ENCODE measurements at places on chromosomes 2 and 18.

DNA sequence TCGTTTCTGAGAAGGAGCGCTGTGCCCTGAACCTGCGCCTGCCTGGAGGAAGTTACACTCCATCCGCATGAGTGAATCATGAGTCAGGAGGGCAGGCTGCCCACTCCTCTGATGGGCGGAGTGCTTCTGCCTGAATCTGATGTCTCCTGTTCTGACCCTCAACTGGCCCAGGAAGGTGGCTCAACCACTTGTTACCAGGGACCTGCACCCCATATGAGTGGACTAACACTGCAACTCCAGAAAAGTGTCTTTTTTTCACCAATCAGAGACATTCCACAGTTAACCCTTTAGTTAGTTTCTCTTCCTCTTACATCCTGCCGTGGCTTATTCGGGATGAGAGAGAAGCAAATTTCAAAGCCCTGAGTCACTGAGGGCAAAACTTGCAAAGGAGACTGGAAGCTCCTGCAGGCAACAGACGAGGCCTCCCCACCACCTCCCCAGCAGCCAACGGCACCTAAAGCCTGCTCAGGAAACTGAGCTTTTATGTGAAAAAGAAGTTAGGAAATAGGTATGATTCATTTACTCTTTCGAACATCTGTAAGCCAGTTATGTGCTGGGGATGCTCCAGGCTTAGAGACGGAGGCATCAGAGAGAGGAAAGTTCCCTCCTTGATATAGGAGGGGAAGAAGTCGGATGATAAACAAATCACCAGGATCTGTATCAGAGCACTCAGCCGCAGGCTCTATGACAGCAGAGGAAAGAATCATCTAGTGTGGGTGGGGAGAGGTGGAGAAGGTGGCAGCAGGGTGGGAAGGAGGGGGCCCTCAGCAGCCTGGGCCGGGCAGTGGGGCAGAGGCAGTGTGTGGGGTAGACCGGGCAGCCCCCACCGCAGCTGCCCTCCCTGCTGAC, 30.9 kb downstream of the MBP start:
- DNase-seq: peak; percentile 99

GRCh38 chr2:30796699-30797098, 10.5 kb downstream of the CAPN13 start:
- DNase-seq: no peak

- no peak for DNase-seq
Measured at GRCh38 chr2:138275292-138275690, 226.3 kb upstream of the SPOPL start.

GRCh38 chr2:57987835-57988573, 58.6 kb upstream of the VRK2 start:
- DNase-seq: no peak

GRCh38 chr2:193693758-193694157, 1499.0 kb upstream of the TMEFF2 start:
- DNase-seq: no peak

- no peak for DNase-seq
Measured at GRCh38 chr2:151049746-151050145, 211.9 kb downstream of the RBM43 start.

DNA sequence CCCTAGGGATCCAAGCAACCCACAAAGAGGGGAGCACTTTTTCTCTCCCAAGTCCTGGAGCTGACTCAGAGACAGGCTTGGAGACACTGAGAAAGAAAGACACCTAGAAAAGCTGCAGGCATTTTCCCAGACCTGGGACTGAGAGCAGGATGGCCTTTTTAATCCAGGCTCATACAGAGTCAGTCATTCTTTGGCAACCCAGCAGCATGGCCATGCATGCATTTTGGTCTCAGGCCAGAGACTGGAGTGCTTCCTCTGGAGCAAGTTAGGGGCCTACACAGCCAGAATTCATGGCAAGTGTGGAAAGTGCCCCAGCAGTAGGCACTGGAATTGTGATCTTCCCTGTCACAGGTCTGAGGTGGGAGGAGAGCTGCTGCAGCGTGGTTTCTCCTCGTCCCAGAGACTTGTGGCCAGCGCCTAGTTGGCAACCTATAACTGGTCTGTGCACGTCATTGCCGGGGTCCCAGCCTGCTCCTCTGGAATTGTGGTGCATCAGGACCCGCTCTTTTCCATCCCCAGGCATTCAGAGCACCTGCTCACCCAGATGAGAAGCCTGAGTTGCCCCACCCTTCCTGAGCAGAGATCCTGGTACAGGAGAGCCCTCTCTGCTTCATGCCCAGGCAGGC, 231.9 kb upstream of the RAB6C start:
- no peak for DNase-seq

DNA sequence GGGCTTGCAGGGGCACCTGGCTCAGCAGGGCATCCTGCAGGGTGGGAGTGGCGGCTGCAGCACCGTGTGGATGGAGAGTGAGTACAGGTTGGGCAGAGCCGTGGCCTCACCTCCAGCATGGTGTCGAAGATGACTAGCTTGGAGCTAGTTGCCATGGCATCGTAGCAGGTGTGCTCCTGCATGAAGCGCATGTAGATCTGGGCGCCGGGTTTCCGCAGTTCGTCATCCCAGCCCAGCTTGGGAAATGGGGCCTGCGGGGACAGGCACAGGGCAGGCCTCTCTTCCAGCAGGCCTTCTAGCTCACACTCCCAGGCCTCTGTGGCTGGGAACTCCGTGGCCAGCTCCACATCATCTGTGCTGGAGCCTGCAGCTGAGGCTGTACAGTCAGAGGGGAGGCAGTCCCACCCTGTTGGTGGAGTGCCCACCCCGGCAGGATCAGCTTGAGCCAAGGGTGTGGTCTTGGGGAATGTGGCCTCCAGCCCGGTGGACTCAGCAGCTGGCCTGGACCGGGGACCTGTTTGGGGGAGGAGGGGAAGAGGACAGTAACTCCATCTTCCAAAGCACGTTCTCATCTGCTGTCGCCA, 1.6 kb downstream of the PRKAG3 start:
- no peak for DNase-seq

DNA sequence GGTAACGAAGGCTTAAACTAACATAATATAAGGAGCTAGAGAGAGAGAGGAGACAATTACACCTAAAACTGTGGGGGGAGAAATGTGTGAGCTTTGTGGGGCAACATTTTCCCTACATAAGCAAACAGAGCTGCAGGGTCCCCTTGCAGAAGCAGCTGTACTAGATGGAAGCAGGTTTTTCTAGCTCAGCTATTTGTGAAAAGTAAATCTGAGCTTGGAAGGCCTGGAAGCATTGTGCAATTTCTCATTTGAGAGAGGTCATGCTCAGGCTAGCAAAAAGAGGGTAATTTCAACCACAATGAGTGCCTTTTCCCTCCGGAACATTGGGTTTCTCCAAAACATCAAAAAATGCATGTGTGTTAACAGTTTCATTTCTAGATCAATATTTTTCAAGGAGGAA, 130.0 kb downstream of the ARL4C start:
- peak; percentile 30 for DNase-seq

DNA sequence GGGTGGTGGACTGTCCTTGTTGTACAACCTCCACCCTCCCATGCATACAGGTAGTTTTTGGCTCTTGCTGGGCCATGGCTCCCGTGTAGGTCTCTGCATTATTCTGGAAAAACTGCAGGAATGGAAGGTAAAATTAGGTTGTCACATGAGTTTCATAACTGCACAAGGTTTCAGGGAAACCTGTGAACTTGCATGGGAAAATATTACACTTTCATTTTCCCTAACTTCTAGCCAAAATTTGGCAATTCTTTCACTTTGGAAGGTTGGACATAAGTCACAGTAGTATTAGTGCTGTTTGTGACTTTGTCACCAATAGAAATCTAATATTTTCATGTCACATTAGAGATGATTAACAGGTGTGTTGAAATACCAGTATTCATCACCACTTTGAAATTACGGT, 118.1 kb upstream of the MGAT5 start:
- DNase-seq: no peak

GRCh38 chr18:32548688-32549087, 78.0 kb upstream of the GAREM1 start:
- no peak for DNase-seq

DNA sequence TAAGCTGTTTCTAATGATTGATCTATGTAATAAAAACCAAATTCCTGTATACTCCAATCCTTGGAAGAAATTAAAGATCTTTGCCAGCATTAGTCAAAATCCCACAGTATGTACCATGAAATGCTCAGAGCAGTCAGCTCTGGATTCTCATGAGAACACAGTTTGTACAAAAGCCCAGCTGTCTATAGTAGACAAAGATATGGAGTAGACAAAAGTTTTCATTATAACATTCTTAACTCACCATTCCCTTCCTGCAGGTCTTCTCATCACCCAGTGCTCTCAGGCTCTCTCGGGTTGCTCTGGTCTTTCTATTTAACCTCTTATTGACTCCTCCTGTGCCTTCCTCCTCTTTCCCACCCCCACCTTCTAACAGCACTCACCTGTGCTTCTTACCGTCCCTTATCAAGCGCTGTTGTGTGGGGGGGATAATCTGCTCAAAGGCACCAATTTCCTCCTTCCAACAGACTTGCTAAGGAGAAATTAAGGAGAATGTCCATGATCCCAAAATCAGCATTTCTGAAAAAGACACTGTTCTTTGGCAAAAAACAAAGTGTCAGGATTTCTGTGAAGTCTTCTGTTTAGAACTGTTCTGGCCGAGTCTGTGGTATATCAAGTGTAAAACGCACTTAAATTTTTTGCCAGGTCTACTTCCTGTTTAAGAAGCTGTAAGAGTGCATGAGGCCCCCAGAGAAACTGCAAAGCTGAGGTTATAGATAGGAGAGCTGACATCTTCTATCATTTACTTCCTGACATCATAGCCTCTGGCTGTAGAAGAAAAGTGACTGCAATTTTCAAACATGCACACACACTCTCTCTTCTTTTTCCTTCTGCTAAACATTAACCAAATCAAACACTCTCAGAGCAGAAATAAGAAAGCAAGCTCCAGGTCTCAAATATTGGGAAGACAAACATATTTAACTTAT, 144.1 kb downstream of the EVA1A start:
- no peak for DNase-seq

- DNase-seq: no peak
Measured at GRCh38 chr2:239323447-239323846, 77.4 kb downstream of the HDAC4 start.

DNA sequence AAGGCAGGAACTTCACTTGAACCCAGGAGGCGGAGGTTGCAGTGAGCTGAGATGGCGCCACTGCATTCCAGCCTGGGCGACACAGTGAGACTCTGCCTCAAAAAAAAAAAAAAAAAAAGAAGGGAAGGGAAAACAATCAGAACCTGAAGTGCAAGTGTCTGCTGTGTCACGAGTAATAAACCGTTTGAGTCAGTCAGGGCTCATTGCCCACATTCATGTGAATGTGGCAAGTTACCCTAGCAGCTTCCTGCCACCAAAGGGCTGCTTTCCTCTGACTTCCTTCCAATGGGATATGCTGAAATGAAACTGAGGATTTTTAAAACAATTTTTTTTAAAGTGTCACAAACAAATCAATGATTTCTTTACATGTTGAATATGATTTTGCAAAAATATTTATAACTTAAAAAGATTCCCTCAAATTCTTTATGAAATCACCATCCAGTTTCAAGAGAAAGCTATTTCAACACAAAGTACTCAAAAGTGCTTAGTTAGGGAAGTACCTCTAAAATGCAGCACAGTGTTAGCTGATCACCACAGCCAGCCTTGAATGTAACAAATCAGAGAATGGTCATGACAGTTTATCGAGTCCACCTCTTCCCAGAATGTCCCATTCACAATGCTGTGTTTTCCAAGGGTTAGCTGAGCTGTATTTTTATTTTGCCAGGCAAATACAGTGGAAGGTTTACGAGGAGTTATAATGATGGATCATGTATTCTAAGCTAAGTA, 36.4 kb downstream of the WDSUB1 start:
- DNase-seq: peak; percentile 88

DNA sequence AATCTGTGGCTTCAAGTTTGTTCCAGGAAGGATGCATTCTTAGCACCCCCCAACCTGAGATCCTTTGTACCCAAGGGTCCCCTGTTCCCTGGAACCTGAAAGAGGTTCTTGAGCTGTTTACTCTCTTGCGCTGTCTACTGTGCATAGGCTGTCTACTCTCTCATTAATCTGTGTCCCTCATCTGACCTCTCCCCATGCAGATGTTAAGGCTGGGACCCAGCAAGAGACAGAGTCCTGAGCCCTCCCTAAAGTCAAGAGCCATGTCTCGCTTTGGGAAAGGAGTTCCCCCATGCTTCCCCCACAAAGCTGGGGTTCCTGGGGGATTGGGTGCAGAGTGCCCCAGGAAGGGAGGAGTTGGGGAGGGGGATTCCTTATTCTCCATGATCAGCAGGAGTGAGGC, 312.9 kb downstream of the CYP26B1 start:
- no peak for DNase-seq

DNA sequence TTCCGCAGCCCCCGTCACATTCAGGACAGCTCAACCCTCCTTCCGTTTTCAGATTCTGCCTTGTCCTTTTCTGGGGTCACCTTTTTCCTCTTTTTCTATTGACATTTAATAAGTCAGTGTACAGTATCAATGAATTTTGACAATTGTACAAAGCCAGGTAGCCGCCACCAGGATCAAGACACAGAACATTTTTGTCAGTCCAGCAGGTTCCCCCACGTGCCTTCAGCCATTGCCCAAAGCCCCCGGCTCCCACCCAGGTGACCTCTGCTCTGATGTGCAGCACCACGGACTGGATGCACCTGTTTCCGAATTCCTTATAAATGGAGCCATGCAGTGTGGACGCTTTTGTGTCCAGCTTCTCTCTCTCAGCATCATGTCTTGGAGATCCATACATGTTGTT, 30.0 kb downstream of the CROCC2 start:
- DNase-seq: no peak

GRCh38 chr18:25299426-25300300, 52.3 kb downstream of the ZNF521 start:
- peak; percentile 7 for DNase-seq

DNA sequence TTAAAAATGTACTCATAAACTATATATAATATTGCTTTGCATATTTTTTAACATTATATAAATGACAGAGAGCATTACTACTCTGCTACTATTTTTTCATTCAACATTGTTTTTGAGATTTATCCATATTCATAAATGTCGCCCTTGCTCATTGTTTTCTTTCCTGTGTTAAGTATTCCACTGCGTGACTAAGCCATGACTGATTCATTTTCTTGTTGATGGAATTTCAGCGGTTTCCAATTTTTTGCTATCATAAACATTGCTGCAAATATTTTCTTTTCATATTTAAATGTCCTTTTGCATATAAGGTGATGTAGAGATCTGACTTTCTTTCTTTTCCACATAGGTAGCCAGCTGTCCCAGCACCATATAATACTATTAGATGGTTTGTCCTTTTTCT, 57.6 kb downstream of the SFXN5 start:
- DNase-seq: no peak

DNA sequence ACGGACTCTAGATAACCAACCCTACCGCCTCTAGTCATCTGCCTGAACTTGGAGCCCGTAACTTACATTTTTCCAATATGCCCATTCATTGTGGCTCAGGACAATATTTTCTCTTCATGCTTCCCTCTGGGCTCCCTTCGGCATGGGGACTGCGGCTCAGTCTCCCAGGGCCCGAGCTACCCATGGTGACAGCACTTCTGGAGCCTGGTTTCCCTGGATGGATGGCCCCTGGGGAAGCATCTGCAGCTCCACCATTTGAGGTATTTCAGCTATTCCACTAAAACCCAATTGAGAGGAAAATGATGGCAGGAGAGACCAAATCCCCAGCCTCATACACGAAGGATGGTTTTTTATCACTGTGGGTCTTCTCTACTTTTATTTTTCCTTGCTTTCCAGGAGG, 74.3 kb downstream of the KIF5C start:
- DNase-seq: no peak

- no peak for DNase-seq
Measured at GRCh38 chr2:18724371-18725145, 135.2 kb upstream of the NT5C1B start.

- no peak for DNase-seq
Measured at GRCh38 chr2:232761301-232761907, 15.0 kb downstream of the KCNJ13 start.

GRCh38 chr18:61570070-61570469, 236.8 kb downstream of the CDH20 start:
- no peak for DNase-seq
